ENCODE measurements at places on chromosomes 2 and 18.
A peak's percentile ranks its signal among the peaks of the same experiment; 100 is the strongest.

DNA sequence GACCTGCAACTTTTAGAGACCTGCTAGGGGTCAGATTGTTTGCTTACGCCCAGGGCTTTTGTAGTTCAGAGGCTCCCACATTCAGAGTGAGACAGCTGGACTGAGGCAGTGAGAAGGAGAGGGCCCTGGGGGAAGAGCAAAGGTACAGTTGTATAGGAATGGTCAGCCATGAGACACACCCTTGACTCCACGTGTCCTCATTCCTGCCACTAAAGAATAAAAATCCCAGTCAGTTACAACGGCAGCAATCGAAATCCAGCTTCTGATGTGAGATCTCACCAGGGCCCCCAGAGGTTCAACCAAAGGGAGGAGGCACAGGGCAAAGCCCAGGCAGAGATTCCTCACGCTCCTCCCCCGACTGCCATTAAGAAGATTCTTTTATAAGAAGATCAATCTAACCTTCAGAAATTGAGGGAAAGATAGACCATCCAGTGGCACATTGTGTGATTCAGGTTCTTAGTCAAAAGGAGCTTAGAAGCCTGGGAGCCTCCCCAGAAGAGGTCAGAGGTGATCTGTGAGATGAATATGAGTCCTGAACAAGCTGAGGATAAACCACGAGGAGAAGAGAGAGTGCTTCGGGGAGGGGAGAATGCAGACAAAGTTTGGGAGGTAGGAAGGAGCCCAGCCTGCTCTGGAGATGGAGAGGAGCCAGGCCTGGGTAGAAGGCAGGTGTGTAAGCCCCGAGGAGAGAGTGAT is 317.0 kb downstream of the CYP26B1 start:
- no peak for DNase-seq

- no peak for DNase-seq
Observed at GRCh38 chr2:96502891-96503636, 2.1 kb downstream of the NEURL3 start.

DNA sequence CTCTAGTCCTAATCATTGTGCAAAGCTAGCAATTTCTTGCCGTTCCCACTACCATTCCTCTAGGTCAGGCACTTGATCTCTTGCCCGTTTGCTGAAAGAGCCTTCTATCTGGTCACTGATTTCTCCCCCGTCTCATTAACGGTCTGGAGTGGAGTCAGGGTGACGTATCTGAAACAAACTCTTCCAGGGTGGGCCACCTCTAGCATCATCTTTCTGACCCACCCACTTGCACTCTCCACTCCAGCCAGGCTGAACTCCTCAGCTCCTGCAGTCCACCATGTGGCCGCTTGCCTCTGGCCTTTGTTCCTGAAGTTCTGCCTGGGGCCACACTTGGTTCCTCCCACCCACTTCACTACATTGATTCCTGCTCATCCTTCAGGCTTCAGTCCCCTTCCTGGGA is 13.3 kb downstream of the BCL2 start:
- DNase-seq, result no peak

DNA sequence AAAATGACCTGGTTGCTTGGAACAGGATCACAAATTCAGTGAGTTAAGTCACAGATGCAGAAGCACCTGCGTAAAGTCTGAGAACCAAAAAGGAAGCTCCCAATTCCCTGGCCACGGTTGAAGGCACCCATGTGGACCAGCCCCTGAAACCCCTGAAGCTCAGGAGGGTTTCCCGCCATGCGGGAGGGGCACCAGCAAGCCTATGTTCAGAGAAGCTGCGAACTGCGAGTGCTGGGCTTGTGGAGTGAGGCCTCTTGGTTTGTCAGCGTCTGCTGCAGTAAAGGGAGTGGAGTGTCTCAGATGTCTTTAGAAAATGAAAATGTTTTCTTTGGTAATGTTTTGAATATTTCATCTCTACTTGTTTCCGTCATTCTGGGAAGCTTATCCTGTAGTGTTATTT is 16.1 kb upstream of the ACKR3 start:
- DNase-seq, result no peak

- DNase-seq, result no peak
Observed at GRCh38 chr2:75589391-75590105, 28.8 kb upstream of the EVA1A start.

GRCh38 chr2:133755480-133756300 is 187.4 kb upstream of the NCKAP5 start:
- no peak for DNase-seq

DNA sequence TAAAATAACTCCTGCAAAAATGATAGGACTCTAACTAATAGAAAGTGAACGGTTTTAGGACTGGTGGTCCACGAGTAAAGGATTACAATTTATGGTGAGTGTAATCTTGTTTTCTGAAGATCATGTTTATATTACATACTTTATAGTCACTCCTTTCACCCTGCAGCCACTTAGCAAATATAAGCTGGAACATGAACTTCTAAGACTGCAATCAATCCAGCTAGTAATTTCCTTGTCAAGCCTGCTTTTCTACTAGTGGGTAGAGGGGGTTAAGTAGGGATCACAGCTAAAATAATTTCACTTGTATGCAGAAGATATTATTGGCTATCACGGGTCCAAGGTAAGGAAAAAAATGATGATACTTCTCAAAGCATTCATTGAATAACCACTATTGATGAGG is 125.5 kb upstream of the NETO1 start:
- no peak for DNase-seq

DNA sequence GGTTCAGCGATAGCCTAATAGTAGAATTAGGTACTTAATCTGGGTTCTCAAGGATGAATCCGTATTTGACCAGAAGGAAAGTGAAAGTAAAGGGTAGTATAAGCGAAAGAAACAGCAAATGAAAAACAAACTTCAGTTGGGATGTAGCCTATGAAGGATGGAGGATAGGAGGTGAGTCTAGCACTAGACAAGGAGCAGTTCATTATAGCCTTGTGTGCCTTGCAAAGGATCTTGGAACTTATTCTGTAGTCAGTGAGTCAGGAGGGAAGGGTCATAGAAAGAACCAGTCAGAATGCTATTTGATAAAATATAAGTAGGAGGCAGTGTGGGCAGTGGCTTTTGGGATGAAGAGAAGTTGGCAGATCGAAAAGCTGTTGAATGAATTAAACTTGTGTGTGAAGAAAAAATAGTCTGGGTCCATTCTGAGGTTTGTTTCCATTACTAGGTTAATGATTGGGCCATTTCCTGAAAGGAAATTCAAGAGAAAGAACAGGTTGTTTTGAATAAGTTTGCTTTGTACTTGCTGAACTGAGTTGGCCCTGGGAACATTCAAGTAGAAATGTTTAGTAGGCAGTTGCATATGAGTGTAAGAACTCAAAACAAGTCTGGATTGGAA is 48.5 kb downstream of the ANKRD12 start:
- DNase-seq, result no peak

GRCh38 chr18:76486038-76486437 is 9.0 kb downstream of the ZNF516 start:
- no peak for DNase-seq

DNA sequence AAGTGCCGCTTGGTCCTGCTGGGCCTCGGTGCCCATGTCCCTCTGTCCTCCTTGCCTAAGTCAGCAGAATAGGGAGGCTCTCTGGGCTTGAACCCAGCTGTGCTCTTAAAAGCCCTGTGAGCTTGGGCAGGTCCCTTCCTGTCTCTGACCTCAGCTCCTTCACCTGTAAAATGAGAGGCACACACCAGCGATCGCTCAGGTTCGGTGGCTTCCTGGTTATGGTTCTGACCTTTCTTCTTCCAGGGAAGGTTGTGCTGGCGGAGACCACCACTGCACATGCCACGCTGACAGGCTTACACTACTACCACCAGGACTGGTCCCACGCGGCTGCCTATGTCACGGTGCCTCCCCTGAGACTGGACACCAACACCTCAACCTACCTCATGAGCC is 36.1 kb upstream of the MAPRE3 start:
- no peak for DNase-seq

DNA sequence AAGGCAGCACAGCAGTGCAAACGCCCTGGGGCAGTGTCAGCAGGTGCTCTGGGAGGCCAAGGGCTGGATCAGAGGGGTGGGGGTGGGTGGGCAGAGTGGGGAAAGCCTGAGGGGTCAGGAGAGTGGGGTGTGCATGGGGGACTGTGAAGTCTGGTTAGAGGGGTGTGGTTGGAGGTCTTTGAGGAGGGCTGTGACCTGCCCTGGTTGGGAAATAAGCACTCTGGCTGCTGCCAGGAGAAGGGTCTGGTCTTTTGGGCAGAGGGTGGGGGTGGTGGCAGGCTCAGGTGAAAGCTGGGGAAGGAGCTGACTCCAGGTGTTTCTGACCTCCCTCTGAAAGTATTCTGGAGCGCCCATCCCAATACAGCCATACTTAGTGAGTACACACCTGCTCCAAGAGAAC is 4.2 kb downstream of the ALPI start:
- no peak for DNase-seq

- no peak for DNase-seq
Observed at GRCh38 chr2:206993964-206994363, 54.6 kb downstream of the CPO start.

- DNase-seq, result no peak
Observed at GRCh38 chr18:8287196-8287885, 321.9 kb upstream of the RAB12 start.

DNA sequence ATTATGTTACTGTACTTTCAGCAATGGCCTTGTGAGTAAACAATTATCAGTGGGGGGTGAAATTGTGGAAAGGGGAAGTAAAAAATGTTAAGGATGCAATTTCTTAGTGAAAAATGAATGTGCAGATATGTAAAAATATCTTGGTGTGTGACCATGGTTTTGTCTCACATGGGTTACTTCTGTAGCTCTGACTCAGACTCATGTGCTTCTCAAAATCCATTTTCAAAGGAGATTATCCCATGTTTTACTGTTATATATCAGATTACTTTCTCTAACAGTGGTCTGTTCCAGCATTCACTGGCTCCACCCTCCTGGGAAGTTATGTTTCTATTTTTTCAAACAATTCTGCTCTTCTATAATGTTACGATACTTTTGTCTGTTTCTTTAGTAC is 298.2 kb upstream of the COL3A1 start:
- DNase-seq, result no peak

DNA sequence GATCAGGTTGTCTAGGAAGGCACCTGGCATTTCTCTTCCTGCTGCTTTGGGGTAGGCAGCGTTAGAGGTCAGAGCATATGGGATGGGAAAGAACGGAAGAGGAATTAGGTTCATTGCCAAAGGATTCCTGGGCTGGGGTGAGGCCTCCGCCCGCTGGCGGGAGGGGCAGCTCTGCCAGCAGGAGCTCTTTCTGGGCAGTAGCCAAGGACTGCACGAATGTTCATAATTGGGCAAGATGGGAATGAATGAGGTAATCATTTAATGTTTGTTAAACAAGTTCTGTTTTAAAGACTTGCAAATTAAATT is 253.9 kb downstream of the AGAP1 start:
- no peak for DNase-seq

GRCh38 chr2:128549646-128550260 is 231.1 kb upstream of the HS6ST1 start:
- DNase-seq, result no peak

DNA sequence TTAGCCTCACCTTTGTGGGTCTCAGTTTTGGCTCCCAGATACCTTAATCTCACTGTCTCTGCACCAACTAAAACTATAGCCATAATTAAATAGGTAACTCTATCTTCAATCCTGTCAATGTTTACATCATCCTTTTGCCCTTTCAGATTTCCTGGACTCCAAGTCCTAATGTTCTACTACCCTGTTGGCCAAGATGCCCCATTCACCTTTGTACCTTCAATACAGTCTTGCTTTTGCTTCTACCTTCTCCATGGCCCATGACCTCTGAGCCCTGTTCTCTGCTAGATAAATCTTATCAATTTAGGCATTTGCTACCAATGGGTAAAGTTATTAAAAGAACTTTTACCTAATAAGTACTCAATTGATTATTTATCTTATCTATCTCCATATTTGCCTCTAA is 635.5 kb downstream of the ARHGAP15 start:
- no peak for DNase-seq

- DNase-seq, result no peak
Observed at GRCh38 chr2:173001664-173002604, 73.7 kb upstream of the MAP3K20 start.

- no peak for DNase-seq
Observed at GRCh38 chr2:145350011-145350410, 830.1 kb upstream of the ZEB2 start.

- DNase-seq, result no peak
Observed at GRCh38 chr2:196096982-196097745, 28.5 kb upstream of the DNAH7 start.

DNA sequence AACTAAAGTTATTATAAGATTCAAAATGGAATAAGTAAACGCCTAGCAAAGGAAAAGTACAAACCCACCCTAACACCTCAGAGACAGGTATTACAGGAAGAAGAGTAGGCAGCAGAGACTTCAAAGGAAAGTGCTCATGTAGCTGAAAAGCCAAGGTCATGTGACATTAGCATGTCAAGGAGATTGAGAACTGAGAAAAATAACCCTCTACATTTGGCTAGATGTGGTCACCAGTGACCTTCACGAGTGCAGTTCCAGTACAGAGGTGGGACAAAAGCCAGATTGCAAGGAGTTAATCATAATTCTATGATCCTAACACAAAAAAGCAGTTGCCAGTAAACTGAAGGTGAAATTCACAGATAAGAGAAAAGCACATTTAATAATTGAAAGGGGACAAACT is 252.7 kb downstream of the ZEB2 start:
- peak; percentile 14 for DNase-seq

DNA sequence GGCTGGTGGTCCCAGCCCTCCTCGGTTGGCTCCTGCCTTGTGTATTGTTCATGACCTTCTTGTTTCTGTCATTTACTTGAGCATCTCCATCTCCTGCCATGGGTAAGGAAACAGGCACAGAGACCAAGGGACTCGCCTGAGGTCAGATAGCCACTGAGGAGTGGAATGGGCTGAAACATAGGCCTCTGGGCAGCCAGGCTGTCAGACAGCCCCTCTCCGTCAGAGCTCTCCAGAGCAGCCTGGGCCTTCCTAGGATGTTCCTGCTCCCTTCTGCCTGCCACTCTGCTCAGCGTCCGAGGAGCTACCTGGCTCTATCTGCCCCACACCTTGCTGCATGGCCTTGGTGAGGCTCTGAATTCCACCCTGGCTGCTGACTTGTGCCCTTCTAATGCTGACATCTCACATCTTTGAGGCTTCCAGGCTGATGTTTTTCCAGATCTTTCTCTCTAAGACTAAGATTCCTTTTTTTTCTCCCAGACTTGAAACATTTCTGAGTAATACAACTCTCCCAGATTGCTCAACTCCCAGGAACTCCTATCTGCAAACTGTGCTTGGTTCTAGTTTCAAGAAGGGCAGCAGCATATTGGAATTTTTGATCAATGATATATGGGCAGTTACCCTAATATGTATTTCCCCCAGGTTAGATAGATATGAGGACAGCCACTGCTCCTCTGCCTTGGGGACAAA is 67.7 kb downstream of the MCFD2 start:
- no peak for DNase-seq
